ENCODE measurements at places on chromosomes 2 and 18.

DNA sequence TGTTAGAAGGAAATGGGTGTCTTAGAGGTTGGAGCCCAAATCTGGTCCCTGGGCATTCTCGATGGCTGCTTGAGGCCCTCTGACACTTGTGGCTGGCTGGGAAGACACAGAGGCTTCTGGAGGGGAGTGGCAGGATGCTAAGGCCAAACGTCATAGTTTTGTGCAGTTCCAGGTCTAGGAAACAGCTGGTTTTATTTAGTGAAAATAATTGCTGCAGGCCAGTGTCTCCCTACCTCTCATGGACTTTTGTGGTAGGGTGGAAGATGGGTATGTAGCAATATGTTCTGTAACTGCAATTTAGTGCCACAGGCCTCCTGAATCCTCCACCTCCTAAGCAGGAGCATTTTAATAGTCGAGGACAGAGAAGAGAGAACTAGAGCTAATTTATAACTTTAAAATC, 32.2 kb upstream of the SPRED2 start:
- DNase-seq = no peak

DNA sequence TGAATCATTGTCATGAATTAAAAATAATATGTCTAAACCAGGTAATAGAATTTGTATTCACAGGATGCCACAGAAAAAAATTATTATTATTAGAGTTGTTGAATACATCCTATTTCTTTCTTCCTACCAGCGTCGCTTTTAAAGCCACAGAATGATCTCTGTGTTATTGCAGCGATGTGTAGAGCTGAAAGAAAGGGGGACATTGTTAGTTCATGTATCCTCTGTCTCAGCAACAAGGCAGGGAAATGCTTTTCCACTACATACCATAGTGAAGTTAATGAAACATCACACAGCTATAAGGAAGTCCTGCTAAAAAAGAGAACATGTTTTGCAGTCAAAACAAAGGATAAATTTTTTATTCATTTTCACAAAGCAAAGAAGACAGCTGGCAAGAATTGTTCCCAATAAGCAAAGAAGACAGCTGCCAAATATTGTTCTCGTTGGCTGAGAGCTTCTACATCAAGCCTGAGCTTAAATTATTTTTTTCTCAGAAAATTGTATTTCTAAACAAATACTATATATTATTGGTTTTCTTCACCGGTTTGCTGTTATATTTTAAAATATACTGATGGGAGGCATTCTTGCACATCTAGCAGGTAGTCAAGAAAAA, 1234.4 kb downstream of the SUCLG1 start:
- DNase-seq = no peak

DNA sequence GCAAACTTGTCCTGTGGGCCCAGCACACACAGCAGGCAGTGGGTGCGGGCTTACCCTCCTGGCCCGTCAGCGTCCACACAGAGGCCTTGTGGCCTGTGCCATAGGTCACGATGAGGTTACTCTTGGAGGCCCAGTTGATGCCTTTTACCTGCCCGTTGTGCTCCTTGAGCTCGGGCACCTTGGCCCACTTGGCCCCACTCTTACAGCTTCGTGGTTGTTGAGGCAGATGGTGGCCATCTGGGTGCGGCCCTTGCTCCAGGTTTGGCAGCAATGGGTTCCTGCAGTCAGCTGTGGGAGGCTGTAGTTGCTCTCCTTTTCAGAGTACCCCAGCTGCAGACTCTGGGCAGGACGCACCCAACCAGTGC, 45.5 kb upstream of the PTH2R start:
- no peak for DNase-seq

GRCh38 chr2:6310256-6311215, 555.2 kb downstream of the CMPK2 start:
- no peak for DNase-seq

DNA sequence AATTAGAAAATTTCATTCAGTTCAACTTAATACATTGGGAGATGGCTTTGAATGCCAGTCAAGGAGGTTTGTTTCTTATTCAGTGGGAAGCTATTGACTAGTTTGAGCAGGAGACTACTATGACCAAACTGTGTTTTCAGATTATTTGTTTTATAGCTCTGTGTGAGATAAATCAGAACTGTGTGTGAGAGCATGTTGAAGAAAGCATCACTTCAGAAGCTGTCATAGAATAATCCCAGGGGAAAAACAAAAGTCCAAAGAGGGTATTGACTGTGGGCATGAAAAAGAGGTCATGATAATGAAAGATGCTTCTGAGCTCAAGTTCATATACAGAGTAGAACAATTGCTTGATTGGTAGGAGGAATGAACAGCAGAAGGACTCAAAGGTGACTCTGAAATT, 160.6 kb downstream of the MAP2 start:
- DNase-seq = no peak

- DNase-seq = no peak
These were observed 255.8 kb downstream of the GLI2 start for GRCh38 chr2:120991441-120991840.

DNA sequence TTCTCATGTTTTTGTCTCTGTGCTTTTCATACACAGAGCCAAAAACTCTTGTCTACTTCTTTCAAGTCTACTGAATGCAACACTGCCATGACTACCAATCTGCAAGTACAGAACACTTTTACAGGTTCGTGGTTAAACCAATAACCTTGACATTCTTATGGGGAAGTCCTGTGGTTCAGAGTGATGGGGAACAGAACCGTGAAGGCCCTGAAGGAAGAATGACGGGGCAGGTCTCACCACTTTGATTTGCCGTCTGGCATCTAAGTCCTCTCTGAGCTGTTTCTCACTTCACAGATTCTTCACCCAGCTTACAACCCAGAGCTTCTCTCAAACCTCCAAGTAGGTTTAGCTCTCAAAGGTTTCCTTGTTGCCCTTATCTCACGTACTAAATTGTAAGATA, 117.5 kb upstream of the SNTG2 start:
- DNase-seq = no peak

DNA sequence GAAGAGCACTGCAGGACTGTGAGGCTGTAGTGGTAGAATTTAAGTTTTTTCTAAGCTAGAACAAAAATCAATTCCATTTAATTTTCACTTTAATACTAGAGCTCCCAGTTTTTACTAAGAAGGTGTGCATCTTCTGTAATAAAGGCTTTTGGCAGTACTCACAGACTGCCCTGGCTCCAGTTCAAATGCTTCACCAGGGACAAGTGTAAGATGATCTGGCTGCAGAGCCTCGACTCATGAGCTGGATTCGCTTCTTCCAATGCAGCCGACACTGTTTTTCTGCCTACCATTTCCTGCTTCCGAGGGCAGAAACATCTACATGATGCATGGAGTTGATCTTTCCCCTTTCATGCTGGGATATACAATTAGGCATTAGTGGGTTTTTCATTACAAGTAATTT, 87.0 kb downstream of the FARSB start:
- no peak for DNase-seq

- DNase-seq = no peak
These were observed 16.0 kb downstream of the CEP192 start for GRCh38 chr18:13007248-13007560.

DNA sequence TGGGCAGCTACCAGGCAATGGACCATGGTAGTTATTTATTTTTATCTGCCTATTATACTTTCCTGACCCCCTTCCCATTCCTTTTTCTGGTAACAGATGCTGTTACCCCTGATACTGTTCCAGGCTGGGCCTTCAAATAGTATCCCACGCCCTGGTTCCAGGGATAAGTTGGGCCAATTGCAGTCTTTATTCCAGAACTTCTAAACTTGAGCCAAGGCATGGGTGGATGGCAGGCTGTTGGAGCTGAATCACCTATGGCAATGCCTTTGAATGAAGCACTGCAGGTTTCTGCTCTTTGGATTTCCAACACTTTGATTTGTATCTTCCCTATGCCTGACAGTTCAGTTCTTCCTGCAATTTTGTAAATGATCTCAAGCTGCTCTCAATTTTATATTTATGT, 99.2 kb upstream of the LHCGR start:
- DNase-seq = no peak

DNA sequence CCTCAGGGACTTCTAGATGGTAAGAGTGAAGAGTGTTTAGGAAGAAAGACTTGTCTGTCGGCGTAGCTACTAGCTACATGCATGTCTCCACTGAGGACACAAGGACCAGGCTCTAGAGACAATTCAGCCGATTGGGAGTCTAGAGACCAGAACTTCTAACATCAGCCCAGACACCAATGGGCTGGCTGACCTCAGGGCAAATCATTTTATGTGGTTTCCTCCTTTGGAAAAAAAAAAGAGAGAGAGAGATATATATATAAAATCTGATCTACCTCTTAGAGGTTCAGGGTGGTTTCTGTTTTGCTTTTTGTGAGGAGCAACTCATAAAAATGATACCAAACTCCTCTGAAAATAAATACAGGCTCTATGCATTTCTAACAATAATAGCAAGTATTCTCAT, 212.8 kb downstream of the BCL2 start:
- DNase-seq = no peak

DNA sequence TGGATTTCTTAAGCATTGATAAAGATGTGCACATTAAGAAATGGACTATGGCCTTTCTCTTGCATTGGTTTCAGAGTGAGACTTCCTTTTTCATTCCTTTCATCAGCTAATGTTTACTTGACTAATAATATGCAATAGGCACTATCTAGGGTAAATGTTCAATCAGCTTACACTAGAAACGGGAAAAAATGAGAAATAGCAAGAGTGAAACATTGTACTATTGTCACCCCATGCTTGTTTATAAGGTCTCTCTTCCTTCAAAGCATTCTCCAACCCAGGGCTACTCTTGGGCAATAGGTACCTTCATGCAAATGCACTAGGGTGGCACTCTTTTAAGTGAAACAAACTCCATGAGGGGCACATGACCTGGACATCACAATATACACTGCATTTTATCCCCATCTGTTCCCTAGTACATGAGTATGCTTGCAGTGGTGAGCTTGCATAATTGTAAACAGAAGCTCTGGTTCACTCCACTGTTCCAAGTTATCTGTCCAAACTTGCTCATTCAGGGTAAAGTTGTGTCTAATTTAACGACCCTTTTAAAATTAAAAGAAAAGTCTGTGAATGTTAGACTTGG, 402.3 kb downstream of the ERBB4 start:
- DNase-seq = no peak

DNA sequence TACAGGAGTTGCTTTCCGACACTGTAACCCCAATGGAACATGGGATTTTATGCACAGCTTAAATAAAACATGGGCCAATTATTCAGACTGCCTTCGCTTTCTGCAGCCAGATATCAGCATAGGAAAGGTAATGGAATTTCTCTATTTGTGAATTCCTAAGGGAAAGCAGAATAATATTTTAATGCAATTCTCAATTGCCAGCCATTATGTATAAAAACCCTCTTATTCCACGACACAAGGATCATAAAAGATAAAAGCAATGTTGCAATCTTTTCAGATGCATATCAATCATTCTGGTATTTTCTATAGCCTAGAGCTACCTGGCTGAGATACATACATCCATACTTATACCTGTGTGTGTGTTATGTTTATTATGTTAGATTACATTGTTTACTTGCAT, 31.2 kb downstream of the PTH2R start:
- DNase-seq = no peak

DNA sequence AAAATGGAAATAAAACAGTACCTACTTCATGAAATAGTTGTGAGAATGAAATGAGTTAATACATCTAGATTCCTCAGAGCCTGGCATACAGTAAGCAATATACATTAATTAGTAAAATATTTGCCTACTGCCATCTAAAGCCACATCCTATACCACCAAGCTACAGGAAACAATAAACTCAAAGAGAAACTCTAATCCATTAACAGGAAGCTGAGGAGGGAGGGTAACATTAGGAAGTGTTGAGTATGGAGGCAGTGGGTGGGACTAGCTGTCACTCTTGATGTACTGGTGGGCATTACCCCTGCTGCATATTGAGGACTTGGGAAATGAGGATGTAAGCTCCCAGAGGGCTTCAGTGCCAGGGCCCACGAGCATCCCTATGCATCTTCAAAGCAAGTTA, 396.5 kb downstream of the TNS1 start:
- DNase-seq = no peak

DNA sequence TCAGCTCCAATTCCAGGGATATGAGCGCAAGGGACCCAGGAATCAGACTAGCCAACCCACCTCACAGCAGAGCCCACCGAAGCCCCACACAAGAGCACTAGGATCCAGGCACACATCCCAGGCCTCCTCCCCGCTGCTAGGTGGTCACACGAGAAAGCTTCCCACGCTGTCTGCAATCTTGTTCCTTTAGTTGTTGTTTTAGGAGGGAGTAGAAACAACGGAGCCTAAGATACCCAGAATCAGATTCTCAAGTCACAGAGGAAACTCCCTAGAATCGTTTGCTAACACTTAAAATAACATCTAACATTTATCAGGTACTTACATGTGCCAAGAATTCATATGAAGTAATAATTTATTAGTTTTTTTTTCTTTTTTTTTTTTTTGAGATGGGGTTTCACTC, 9.7 kb upstream of the ATL2 start:
- DNase-seq = no peak

DNA sequence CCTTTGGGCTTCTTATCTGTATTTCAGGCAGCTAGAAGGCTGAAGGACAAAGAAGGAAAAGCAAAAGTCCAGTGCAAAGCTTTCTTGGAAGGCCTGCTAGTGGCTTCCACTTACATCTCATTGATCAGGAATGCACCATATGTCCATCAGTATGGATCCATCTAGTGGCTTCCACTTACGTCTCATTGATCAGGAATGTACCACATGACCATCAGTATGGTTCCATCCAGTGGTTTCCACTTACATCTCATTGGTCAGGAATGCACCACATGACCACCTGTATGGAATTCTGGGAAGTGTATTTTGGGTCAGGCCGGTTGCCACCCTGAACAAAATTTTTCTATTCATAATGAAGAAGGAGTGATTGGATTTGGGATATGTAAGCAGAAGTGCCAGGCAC, 70.6 kb downstream of the LYPD6 start:
- no peak for DNase-seq

DNA sequence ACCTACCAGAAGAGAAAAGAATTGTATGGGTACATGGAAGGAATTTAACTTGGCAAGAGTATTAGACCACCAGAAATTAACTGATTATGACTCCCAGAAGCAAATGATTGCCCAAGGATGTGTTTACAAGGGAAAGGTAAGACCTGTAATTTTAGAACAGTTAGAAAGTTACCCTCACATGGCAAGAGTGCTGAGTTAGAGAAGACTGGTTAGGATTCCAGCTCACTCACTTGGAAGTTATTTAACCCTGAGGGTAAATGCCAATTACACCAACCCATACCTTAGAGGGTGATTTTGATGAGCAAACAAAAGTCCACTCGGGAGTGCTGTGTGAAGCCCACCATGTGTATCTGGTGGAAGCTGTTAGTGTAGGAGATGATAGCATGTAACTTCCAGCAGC, 170.2 kb downstream of the TPGS2 start:
- no peak for DNase-seq

DNA sequence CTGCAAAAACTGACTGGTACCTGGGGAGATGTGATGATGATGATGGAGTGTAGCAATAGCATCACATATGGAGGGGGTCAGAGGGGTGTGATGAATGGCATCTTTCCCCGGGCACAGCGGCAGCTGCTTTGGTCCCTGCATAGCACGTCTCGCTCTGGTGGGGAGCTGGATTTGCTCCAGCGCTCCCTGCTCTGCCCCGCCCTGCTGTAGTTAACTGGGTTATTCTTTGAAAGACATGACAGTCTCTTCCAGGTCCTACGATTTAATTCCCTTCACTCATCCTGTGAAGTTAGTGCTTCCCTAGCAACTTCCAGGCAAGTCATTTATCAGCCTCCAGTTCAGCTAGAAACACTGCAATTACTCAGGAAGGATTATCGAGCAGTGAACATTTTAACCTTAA, 463.1 kb downstream of the TSN start:
- no peak for DNase-seq
